ENCODE measurements at places on chromosomes 2 and 18.

- no peak for DNase-seq
Observed at GRCh38 chr2:191591025-191591424, 86.9 kb upstream of the NABP1 start.

- DNase-seq, result no peak
Observed at GRCh38 chr2:127220102-127220767, at the start of gene CYP27C1. TSS of gene CYP27C1 (minus strand) at chr2:127220299. CDS start at chr2:127220270, 29 bp downstream.

- DNase-seq, result peak; percentile 19
Observed at GRCh38 chr2:191115391-191115790, 35.4 kb downstream of the STAT4 start.

DNA sequence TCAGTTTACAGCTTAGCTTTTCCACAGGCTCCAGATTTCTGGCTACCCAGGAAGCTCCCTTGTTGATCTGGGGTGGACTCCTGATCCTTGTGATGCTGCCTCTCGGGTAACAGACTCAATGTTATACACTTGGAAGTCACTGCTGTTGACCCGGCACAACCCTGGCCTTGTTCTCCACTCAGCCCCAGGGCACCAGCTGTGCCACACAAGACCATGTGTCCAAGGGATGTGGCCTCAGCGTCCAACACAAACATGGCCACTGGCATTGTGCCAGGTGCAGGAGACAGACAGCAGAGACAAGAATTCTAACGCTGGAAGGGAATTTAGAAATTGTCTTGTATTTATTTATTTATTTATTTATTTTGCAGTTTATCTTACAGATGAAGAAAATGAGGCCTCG is 39.0 kb upstream of the PPP4R1 start:
- DNase-seq, result no peak

DNA sequence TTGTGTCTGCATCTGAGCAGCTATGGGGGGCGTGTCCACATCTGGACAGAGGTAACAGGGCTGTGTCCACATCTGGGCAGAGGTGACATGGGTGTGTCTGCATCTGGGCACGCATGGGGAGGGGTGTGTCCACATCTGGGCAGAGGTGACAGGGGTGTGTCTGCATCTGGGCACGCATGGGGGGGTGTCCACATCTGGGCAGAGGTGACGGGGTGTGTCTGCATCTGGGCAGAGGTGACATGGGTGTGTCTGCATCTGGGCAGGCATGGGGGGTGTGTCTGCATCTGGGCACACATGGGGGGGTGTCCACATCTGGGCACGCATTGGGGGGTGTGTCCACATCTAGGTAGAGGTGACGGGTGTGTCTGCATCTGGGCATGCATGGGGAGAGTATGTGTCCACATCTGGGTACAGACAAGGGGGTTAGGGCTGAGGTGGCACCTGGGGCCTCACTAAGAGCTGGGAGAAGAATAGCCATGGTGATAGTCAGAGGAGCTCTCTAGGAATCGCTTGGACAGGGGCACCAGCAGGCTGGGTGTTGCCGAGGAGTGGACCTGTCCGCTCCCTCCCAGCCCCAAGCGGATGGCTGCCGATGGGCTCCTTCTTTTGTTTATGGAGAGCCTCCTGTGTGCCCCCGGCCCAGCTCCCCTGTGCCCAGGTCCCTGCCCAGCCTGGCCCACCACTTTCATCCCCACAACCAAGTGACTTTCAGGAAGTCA is 177.8 kb downstream of the EIPR1 start:
- DNase-seq, result no peak

GRCh38 chr2:225670111-225670974 is 270.8 kb downstream of the NYAP2 start:
- DNase-seq, result no peak

DNA sequence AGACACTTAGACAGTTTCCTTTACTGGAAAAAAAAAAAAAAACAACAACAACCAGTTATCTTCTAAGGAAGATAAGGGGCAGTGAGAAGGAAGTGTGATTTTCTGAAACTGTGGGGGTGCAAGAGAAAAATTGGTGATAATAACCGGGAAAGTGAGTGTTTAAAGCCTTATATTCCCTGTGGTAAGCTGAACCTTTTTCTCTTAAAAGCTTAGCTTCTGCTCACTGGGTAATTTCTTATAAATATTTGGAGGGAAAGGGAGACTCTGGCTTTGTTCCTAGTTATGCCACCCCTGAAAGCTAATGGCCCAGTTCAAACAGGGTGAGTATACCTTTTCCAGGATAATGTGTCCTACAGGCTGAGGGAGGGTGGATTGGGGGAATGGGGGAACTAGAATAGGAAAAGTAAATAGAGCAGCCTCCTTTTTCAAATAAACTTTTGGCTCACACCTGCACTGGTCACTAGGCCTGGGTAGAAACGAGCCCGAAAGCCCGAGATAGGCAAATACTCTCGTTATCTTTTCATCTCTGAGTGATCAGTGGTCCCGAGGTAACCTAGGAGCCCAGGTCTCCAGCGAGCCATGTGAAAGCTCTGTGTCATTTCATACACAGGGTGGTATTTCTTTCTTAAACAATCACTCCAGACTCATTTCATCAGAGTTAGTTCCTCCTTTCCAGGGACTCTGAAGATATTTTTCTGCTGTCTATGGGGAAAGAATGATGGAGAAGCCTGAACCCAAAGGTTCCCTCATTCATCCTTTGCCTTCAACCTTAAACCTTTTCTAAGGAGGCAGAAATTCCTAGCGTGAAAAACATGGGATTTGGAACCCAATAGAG is 15.5 kb upstream of the SRBD1 start:
- no peak for DNase-seq

DNA sequence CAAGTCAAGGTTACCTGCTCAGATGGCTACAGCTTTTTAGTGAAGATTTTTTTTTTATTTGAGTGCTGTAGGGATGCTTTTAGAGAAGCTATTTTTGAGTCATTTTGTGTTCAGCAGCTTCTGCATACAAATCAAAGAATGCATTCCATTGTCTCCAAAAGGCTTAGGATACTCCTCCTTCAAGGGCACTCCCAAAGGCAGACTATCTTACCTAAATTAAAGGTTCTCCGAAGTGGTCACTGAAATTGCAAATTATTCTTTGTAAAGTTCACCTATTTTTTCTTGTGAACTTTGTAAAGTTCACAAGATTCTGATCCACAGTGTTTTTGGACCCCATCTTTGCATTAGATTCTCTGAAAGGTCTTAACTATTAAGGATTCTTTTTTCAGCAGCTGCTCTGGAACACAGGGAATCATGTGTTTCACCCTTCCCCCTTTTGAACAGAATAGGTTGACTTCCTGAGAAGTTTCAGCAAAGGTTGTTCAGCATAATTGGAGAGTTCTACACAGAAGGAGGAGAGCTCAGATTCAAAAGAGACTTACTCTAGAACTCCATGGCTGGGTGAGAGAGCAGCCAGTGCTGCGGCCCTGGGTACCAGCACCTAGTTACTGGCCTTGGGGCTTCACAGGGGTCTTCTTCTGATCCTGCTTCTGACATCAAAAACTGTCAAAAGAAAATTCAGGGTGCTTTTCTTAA is 14.5 kb downstream of the CLIP4 start:
- no peak for DNase-seq

GRCh38 chr2:177273408-177273807 is 8.9 kb upstream of the NFE2L2 start:
- no peak for DNase-seq

DNA sequence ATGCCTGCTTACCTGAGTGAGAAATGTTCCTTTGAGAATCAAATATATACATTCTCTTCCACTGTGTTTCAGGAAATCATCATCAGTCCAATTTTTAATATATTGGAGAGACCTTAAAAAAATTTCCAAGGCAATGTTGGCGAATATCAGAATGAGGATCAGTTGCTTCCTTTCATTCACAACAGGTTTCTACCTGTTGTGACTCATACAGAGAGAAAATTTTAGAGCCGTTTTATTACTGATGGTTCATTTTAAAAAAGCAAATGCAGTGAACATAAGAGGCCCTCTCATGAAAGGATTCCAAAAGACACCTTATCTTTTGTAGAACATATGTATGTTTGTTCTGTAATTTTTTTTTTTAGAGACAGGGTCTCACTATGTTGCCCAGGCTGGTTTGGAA is 42.0 kb downstream of the TTC39C start:
- no peak for DNase-seq

GRCh38 chr2:168611091-168611490 is 155.0 kb downstream of the CERS6 start:
- DNase-seq, result no peak

GRCh38 chr2:118773826-118774225 is 73.6 kb downstream of the EN1 start:
- no peak for DNase-seq

DNA sequence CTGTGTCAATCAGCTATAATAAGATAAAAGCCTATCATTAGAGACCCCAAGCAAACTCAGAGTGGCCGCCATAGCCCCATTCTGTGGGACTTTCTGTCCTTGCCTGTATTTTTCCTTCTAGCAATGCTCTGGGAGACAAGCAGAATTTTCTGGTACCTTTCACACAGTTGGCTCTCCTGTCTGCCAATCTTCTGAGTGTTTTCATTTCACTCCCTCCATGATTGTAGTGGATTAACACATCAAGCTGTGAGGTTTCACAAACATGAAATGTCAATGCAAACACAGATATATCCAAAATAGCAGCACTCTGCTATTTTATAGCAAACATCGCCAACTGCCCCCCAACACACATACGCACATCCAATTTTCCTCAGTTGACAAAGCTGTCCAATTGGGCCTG is 64.9 kb downstream of the C1D start:
- DNase-seq, result no peak

GRCh38 chr2:124501575-124502152 is 476.6 kb downstream of the CNTNAP5 start:
- DNase-seq, result no peak

- no peak for DNase-seq
Observed at GRCh38 chr2:37923308-37924055, 1.6 kb upstream of the RMDN2 start.

DNA sequence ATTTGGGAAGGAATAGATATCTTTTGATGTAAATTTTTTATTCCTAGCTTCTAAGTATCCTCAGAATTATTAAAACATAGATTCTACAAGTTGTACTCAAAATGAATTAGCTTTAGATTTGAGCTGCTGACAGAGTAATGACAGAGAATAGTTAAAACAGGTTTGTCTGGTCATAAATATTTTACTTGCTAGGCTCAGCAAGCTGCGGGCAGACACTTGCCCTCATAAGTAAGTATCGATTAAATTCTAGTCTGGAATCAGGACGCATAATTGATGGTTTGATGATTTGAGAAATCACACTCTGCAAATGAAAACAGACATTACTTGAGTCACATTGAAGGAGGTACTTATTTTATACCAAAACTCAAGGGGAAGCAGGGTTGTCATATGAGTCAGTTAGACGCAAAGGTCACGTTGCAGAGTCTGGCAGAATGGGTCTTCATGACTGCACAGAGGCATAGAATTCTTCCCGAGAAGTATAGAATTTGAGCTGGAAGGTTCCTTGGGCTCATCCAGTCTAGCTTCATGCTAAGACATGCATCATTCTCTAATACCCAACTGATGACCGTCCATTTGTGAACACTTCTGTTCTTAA is 27.5 kb downstream of the ARL4C start:
- no peak for DNase-seq

DNA sequence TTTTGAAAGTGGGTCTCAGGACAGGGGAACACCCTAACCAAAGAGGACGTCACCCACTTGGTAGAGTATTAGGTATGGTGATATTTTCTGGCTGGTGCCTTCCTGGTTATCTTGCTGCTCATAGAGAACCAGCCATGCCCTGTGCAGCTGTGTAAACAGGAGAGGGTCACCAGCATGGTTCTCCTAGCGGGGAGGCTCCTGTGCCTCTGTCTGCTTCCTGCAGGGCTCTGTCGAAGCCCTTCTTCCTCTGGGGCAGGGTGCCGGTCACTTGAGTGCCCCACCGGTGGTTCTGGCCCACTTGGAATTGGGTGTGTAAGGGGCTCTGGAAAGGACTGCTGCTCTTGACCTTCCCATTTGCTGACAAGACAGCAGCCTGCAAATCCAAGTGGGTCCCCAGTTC is 131.6 kb upstream of the MSH6 start:
- no peak for DNase-seq

- DNase-seq, result no peak
Observed at GRCh38 chr2:60499651-60500265, 53.7 kb downstream of the BCL11A start.

DNA sequence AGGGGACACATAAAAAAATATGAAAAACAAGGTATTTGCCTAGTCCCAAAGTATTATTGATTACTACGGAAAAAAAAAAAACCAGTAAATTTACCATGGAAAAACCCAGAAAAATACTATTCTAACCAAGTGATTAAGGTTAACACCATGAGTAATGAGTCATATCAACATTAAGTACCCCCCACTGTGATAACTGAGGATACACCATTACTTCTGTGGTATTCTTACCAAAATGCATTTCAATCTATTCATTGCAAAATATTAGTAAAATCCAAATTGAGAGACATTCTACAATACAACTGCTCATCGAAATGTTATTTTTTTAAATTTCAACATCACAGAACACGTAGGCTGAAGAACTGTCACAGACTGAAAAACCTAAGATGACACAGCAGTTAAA is 669.8 kb downstream of the ZEB2 start:
- DNase-seq, result no peak

DNA sequence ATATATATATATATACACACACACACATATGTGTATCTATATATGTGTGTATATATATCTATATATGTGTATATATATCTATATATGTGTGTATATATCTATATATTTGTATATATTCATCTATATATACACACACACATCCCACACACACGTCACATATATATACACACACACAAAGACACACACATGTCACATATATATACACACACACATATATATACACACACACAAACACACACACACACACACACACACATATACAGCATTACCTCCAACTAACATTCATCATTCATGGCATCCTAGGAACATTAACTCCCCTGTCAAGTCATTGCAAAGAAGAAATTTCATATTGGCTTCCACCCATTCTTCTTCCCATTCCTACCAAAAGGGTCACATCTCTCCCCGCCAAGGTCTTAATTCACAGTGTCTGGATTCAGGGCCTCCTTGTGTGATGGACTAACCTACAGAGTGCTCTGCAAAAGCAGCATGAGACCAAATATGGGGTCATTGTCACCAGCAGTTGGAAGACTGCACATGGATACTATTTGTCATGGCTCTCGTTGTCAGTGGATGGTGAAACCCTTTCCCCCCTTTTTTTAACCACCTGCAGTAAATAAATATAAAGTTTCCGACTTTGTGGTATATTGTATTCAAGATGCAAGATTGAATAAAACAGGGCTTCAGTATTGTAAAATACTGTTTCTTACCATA is 67.0 kb downstream of the IRS1 start:
- no peak for DNase-seq

DNA sequence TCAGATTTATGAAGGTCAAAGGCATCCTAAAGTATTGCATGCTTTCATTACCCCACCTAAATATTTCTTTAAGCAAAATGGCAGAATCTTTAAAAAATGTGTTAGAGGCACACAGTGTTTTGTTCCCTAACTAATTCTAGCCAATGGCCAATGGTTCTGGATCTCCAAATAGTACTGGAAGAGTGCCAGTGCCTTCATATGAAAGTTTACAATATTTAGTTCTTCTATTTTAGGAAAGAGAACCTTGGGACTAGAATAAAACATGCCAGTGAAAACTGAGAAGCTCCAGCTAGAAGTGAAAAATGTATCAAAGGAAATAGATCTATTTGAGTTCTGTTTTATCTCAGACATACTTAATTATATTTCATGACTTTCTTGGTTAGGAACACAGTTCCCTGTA is 37.1 kb downstream of the TACR1 start:
- DNase-seq, result no peak

All from activated CD8-positive, alpha-beta memory T cell treated with anti-CD3 and anti-CD28 coated beads for 1 hour (primary cell).